ENCODE measurements at places on chromosomes 6 and 20.
A peak's percentile ranks its signal among the peaks of the same experiment; 100 is the strongest.

DNA sequence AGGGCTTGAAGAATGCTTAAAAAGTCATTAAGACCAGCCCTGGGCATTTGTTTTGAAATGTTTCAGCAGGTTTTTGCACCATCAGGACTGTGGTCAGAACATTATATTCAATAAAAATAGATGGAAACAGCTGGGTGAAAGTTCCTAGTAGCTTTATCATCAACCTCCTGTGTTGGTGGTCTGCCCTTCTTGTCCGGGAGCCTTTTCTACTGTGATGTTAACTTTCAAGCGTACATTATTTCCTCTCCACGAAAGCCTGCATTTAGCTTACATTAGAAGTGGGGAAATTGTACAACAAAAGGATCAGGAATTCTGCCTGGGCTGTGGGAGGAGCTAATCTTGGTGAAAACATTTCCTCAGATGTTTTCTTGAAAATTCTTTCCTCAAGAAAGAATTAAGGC is 71.1 kb downstream of the LAMA4 start:
- no peak for DNase-seq

- DNase-seq = no peak
Measured at GRCh38 chr20:41214202-41214601, 76.9 kb downstream of the PLCG1 start.

- no peak for DNase-seq
Measured at GRCh38 chr6:1636971-1637871, 27.5 kb downstream of the FOXC1 start.

GRCh38 chr20:42530855-42531448 is 658.8 kb downstream of the PTPRT start:
- peak; percentile 5 for DNase-seq

GRCh38 chr6:152298848-152299735 is 338.1 kb downstream of the SYNE1 start:
- DNase-seq = no peak

GRCh38 chr6:21595285-21596144 is 2.0 kb downstream of the SOX4 start:
- DNase-seq = no peak

DNA sequence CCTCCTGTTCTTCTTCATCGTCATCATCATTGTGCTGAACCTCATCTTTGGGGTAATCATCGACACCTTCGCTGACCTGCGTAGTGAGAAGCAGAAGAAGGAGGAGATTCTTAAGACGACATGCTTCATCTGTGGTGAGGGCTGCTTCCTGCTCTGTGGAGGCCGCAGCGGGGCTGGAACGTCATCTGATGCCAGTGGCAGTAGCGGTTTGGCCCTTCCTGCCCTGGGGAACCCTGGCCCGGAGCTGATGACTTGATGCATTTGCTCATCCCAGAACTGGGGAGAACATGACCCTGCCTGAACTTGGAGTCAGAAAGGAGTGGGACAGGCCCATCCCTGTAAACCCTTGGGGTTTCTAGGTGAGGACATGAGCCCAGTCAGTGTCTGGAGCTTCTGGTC is 18.7 kb downstream of the UQCC2 start:
- no peak for DNase-seq

- DNase-seq = no peak
Measured at GRCh38 chr6:39887692-39888450, 46.4 kb downstream of the MOCS1 start.

GRCh38 chr6:154615483-154616025 is 105.1 kb upstream of the CNKSR3 start:
- peak; percentile 60 for DNase-seq

GRCh38 chr20:35145141-35145564 is 2.0 kb downstream of the EDEM2 start:
- peak; percentile 44 for DNase-seq

DNA sequence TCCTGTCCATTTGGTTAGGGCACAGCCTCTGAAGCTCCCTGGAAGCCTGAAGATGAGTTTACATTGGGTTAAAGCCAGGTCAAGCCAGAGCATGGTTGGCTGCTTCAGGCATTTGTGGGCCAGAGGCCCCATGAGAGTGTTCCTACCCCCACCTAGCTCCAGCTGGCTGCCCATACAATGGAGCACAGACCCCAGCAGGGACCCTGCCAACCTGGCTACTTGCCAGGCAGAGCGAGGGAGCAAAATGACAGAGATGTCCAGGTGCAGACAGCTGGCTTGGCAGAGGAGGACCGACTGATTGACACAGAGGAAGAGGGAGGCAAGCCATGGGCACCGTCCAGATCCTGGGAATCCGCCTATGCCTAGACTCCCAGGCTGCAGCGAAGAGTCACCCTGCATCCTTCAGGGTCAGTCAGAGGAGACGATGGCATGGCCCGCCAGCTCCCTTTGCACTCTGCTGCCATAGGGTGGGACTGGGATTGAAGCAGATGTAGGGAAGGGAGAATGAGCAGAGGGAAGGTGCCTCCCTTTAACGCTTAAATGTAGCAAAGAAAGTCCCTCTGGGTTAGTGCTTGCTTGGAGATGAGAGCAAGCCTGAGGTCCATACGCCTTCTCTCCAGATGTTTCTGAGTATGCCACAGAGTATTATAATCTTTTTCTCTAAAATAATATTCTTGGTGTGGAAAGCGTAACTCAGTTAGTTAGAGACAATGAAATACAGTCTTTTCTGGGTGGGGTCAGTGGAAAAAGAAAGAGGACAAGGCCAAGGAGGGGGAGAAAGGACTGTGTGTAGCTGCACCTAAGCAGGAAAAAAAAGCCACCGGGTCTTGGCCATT is 77.6 kb upstream of the FYN start:
- DNase-seq = peak; percentile 53

GRCh38 chr20:59455402-59456341 is 148.7 kb upstream of the PHACTR3 start:
- DNase-seq = peak; percentile 51

- DNase-seq = no peak
Measured at GRCh38 chr20:64065974-64066343, 3.0 kb downstream of the TCEA2 start.

DNA sequence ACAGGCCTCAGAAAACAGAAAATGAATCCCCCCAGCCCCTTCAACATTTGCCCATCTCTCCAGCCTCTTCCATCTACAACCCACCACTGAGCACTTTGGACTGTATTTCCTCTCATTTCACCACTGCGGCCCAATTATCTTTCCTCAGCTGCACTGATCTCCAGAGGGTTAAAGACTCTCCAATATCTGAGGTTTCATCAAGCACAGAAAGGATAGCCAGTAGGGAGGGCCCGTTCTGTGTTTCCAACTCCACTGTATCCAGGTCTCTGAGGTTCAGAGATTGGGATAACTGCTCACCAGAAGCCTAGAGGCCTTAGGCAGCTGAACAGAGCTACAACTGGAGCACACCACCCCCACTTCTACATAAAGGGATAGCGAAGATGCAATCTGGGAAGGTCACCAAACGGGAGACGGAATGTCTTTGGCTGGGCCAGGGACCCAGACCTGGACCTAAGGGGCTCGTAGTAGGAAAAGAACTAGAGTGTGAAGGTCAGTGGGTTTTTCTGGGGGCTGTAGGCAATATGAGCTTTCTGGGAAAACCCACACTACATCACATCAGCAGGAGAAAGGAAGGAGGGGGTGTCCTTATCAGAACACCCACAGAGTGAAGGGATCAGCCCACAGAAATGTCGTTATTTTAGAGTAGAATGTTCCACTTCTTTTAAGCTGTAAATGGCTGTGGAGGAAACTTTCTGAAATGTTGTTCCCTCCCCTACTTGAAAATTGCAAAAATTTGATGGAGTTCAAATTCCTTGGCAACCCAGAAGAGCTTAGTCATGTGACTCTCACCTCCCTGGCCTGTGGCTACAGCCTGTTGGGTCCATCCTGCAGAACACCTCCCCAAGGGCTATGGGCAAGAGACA is 7.3 kb downstream of the KCNK5 start:
- no peak for DNase-seq

DNA sequence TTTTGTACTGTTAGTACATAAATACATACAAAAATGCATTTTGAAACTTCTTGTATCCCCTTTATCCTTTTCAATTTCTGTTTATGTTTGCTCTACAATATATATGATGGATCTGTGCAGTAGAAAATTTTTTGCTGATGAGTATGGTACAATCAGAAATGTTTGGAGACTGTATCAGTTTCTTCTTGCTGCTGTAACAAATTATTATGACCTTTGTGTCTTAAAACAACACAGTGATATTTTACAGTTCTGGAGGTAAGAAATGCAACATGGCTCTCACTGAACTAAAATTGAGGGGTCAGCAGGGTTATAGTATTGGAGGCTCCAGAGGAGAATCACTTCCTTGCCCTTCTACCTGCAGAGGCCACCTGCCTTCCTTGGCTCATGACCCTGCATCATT is 184.4 kb downstream of the EYA2 start:
- no peak for DNase-seq

DNA sequence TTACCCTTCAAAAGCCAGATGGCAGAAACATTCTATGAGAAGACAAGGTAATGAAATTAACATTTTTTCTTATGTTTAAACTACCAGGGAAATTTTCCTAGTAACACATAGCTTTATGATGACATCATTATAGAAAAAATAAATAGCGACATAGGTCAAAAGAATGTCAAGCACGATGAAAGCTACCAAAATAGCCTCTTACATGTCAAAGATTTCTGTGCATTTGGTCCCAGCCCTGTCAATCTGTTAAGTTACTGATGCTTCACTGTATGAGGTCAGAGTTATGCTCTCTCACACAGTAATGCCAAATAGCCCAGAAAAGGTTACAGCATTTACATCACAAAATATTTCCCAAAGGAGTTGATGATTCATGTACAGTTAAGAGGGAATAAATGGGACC is 199.8 kb upstream of the DEFB112 start:
- DNase-seq = no peak

DNA sequence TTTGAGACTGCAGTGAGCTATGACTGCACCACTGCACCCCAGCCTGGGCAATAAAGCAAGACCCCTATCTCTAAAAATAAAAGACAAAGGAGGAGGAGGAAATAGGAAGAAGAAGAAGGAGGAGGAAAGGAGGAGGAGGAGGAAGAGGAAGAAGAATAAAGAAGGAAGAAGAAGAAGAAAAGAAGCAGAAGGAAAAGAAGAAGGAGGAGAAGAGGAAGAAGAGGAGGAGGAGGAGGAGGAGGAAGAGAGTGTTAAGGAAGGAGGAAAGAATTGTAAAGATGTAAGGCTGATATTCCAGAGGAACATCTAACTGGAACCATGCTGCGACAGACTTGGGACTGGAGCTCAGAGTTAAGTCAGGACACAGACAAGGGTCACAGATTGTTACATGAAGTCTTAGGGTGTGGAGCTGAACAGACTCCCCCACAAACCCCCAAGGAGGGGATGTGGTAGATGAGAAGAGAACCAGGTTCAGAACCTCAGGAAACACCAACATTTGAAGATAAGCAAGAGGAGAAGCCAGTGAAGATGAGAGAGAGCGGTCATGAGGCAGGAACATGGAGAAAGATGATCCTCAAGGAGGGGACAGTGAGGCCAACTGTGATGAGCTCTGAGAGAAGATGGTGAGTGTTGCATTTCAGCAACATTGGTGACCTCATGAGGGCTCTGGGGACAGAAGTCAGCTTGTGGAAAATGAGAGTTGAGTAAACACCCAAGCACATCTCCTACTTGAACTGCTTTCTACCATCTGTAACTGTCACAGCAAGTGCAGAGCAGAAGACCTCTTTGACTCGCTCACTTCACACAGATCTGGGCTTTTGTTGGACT is 118.2 kb downstream of the CD164 start:
- no peak for DNase-seq

DNA sequence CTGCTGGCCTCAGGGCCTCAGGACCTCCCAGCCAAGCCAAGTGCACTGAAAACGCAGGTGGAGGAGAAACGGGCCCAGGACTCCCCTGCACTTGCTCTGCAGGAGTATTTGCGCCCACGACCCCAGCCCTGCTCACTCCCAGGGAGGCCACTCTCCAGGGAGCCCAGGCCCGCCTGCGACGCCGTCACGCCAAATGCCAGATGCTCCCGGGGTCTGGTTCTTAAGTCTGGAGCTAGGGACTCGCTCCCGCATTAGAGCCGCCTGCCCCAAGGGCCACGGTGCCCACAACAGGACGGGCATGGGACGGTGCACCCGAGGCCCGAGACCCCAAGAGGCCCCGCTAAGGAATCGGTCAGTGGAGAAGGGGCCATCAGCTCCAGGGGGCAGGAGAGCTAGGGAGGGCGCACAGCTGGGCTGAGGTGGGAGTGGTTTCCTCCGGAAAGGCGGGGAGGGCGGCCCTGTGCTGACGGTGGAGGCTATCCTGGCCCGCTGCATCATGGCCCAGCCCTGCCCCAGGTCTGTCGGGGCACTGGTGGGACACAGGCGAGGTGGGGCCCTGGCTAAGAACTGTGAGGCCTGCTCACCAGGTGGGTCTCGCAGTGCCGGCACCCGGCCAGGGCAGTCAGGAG is 44.1 kb upstream of the CHRNA4 start:
- DNase-seq = no peak

All from DMS 273 treated with DMSO at 0.1 percent for 48 hours (cell line).